ENCODE measurements at places on chromosomes 7 and 10.
A peak's percentile ranks its signal among the peaks of the same experiment; 100 is the strongest.

- no peak for DNase-seq
Measured at GRCh38 chr10:16776896-16777295, 40.3 kb downstream of the RSU1 start.

GRCh38 chr10:6348096-6348874 is 145.6 kb downstream of the PFKFB3 start:
- DNase-seq: peak; percentile 79

- DNase-seq: no peak
Measured at GRCh38 chr10:88411772-88412349, 171.3 kb downstream of the RNLS start.

DNA sequence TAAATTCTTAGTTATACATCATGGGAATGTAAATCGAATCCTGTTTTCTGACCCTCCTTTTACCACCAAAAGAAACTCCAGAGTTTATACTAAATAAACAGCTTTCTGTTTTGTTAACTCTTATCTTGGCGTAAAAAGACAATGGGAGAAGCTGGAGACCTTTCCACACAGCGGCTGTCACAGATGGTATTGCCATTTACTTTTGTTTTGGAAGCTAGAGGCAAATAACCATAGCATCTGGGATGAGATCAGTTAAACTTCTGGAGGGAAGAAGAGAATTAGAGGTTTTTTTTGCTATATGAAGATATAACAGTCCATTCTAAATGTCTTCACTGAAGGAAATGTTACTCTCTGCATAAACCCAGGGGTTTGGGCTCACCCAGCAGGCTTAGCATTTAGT is 258.9 kb downstream of the REEP3 start:
- no peak for DNase-seq
